Dorsolateral prefrontal cortex (tissue), 122 donors: ENCODE measurements at places on chromosomes 3 and 15. TPM values are rescaled to one million over a fixed set of nuclear protein-coding genes. Genes with fewer than 3 reads are reported as not detected.

PP2D1 gene
- total RNA-seq: not detected

GRCh38 chr3:17983106-17983505, 240.7 kb upstream of the TBC1D5 start:
- DNase-seq: no peak

DNA sequence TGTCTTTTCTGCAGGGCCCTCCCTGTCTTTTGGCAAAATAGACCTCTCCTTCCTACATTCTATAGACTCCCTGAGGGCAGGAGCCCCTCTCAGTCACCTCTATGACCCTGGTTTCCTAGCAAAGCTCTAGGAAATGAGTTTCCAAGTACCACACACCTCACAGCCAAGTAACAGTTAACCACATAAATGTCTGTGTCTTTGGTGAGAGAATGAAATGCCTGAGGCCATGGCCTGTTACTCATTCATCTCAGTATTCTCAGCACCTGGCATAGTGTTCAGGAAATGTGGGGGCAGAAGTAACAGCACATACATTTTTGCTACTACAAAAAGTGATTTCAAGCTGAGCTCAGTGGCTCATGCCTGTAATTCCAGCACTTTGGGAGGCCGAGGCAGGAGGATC, 21.0 kb downstream of the RFT1 start:
- no peak for DNase-seq

- no peak for DNase-seq
Observed at GRCh38 chr3:111210866-111211564, 139.4 kb downstream of the NECTIN3 start.

PLIN1 gene
- 10.8 TPM for total RNA-seq

GRCh38 chr3:71288269-71288930, 295.1 kb downstream of the FOXP1 start:
- no peak for DNase-seq

- DNase-seq: no peak
Observed at GRCh38 chr3:26591926-26592325, 30.6 kb upstream of the LRRC3B start.

FBXW12 gene
- total RNA-seq: 1.9 TPM

DNA sequence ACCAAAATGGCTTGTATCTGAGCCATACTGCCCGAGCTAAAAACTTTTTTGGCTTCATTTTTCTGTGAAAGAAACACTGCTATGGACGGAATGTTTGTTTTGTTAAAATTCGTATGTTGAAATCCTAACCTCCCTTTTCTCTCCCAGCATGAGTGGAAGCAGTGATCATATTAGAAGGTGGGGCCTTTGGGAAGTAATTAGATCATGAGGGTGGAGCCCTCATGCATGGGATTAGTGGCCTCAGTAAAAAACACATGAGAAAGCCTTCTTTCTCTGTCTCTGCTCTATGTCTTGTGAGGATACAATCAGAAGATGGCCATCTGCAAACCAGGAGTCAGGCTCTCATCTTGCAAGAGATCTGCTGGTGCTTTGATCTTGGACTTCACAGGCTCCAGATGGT, 7.4 kb upstream of the FNDC3B start:
- DNase-seq: no peak

GRCh38 chr15:31252171-31252785, 74.4 kb upstream of the KLF13 start:
- peak; percentile 16 for DNase-seq

DNA sequence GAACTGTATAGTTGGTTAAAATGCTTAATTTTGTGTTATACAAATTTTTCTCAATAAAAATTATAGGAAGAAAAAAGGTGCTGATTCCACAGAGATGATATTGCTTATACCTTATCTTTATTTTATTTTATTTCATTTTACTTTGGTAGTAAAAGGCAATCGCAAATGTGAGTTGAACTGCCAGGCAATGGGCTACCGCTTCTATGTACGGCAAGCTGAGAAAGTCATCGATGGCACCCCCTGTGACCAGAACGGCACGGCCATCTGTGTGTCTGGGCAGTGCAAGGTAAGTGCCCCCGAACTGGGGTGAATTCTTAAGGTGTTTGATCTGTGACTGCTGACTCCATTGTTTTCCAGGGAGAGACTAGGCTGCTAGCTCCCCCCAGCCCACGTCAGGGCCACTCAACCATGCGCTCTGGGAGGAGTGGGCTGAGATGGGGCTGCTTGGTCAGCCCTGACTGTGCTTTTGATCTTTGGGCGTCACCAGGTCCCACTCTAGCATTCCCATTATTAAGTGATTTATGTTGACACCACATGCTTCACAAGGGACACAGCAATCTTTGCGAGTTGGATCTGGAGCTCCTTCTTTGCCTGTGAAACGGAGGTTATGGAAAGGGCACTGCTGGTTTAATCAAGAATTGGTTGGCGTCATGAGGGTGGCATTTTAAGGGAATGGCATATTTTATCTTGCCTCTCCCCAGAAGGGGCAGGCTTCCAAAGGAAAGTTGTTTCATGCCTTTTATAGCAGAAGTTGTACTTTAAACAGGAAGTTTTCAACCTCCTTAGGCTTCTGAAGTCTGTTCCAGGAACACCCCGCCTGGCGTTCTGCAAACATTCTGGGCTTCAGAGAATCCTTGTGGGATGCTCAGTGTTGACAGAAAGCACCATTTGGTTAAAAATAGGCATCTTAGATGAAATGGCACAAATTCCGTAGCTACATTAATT, 296.5 kb downstream of the THSD4 start:
- no peak for DNase-seq

SYNPR gene
- 107 TPM for total RNA-seq

CHRNA7 gene
- total RNA-seq: 13.3 TPM

DNA sequence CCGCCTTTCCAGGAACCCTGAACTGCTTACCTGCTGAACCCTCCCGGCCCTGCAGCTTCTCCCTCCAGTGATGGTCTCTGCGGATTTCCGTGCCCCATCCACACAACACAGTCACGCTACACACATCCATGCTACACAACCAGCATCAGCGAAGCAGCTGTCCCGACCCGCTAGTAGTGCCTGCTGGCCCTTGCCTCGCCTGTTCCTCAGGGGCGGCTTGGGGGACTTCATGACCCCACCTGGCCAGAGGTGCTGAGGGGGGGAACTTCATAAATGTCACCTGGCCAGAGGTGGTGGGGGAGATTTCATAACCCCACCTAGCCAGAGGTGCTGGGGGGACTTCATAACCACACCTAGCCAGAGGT, 530 bp upstream of the TUBGCP5 start:
- DNase-seq: no peak

DNA sequence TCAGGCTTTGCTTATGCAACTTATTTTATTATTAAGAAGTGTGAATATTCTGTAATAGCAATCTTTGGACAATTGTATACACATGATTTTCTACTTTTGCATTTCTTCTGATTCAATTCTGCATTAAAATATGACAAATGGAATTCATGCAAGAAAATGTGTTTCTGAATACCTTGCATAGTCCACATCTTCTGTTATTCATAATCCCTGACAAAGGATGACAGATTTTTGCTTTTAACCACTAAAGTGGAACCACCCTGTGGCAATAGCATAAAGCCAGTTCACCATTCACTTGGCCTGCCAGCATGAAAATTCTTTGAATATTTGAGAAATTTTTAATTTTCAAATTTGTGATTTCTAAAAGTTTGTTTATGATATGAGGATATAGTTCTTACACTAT, 397.0 kb downstream of the ROBO2 start:
- DNase-seq: no peak

DNA sequence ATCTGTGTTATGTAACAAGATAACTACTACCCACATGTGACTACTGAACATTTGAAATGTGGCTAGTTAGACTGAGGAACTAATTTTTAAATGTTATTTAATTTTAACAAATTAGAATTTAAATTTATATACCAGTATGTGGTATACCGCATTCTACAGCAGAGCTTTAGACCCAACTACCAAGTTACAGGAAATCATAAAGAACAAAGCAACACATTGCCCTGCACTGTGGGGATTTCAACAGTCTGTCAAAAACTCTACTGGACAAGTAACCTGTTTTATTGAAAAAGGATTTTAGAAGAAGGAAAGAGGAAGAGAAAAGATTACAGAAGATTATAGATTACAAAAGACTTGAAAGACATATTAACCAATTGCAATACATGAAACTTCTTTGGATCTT, 64.9 kb downstream of the DPH6 start:
- no peak for DNase-seq

MESP2 gene
- 0.55 TPM for total RNA-seq

GOLGA8S gene
- 1.3 TPM for total RNA-seq

DNA sequence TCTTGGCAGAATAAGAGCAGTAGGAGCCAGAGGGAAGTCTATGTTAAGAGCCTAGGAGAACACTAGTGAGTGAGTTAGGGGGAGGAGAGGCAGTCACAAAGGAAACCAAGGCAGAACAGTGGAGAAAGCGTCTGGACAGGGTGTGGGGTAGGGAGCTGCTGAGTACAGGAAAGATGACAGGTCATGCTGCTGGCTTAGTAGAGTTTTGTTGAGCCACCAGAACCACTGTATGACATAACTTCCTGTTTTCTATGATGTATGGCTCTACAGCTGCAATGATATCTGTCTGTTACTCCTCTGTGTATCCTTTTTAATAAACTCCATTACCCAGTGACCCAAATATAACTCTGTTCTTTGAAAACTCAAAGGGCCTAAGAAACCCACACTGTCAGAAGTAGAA, 10.6 kb upstream of the STT3B start:
- no peak for DNase-seq

GRCh38 chr3:67531181-67532101, 123.0 kb downstream of the SUCLG2 start:
- no peak for DNase-seq

DNA sequence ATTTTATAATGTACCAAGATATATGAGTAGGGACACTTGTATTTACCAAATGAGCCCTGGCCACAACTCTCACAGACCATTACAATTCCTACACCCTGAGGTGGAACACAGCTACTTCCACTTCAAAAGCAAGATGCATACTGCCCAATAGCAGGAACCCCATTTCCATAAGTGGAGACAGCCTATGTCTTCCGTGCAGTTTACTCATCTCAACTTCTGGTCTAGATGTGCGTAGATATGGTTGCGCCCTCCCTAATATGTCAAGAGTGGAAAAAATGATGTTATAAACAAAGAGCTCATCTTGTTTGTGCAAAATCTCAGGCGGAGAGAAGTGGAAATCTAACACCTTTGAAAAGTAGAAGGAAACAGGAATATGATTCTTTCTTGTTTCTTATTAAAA, 44.6 kb downstream of the RAB27A start:
- DNase-seq: no peak

- no peak for DNase-seq
Observed at GRCh38 chr3:98326945-98327344, 26.7 kb upstream of the OR5K4 start.

CD200 gene
- total RNA-seq: 121 TPM

- DNase-seq: no peak
Observed at GRCh38 chr3:152257563-152258035, 11.1 kb upstream of the MBNL1 start.

GRCh38 chr15:60912984-60913697, 316.0 kb downstream of the RORA start:
- no peak for DNase-seq

GREM1 gene
- total RNA-seq: 41.3 TPM

DNA sequence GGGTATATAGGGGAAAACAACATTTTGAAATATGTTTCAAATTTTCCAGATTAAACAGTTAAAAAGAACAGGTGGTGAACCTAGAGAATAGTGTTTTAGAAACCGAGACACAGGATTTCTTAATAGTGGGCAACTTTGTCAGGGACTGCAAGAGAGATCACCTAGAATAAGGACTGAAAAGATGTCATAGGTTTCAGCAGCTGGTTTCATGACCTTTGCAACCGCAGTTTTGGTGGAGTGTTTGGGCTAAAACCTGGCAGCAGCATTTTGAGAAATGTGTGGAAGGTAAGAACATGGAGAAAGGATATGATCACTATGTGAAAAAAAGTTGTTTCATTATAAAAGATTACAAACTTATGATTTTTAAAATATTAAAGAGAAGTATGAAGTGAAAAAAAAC, 34.9 kb downstream of the PRKCI start:
- DNase-seq: no peak

DNA sequence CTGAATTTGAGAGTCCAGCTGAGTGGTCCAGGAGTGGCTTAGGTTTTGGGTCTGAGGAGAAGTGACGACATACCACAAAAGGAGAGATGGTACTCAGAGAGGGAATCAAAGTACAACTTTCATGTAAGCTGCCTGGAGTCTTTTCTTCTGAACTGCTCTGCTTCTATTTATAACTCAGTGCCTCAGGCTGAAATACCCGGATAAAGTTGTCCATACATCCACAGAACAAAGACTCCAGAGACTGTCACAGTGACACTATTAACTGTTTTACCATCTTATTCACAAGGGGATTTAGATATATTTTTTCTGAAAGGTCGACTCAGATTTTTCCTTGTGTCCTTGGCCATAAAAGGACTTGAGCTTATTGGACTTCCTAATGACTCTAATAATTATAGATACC, 264.3 kb upstream of the DNAJC19 start:
- no peak for DNase-seq

- no peak for DNase-seq
Observed at GRCh38 chr15:59703979-59704796, 15.1 kb upstream of the BNIP2 start.

GRCh38 chr15:25422021-25422420, 16.8 kb downstream of the UBE3A start:
- DNase-seq: no peak

DNA sequence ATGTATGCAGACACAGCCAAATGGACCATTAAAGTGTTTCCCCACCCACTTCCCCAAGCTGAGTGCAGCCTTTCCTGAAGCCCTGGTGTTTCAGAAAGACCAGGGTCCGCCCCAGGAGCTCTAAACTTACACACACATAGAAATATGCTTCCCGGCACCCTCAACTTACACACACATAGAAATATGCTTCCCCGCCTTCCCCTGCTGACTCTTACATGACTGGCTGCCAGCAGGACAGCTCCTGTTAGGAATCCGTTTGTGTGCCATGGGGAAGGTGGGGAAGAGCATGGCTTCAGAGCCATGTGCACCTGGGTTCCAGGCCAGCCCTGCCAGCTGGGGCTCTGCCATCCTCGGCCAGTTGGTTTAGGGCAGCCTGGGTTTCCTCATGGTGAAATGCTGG, 3.6 kb downstream of the CLEC3B start:
- no peak for DNase-seq

DNA sequence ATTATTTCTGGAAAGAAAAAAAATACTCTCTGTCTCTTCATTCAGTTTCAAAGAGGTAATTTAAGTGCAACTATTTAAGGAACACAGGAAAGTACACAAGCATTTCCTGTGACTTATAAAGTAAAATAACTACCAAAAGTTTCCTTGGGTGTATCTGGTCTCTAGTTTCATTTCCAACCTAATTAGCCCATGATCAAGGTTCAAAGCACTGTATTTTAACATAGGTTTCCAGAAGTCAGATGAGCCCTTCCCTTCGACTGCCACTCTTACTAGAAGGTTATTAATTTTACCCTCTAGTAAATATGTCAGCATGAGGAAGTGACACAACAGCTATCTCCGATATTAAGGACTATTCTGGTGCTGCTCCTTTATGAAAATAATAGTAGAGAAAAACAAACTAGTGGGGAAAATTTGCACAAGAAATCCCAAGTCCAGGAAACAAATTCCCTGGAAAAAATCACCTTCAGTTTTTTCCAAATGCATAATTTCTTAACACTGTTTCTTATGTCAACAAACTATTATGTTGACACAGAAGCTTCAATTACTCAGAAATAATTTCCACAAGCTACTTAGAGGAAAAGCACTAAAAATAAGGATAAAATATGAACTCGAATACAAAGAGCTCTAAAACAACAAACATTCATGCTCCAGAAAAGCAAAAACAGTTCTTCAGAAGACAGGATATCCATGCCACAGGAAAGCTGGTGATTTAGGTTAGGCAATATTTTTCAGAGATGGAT, 35.3 kb downstream of the CCPG1 start:
- DNase-seq: no peak

- no peak for DNase-seq
Observed at GRCh38 chr3:29711255-29711771, 430.4 kb downstream of the RBMS3 start.

- no peak for DNase-seq
Observed at GRCh38 chr15:66254089-66254950, 770 bp upstream of the MEGF11 start.
